Kidney (tissue), 22 donors: ENCODE measurements at places on chromosomes 16 and 17.

DNA sequence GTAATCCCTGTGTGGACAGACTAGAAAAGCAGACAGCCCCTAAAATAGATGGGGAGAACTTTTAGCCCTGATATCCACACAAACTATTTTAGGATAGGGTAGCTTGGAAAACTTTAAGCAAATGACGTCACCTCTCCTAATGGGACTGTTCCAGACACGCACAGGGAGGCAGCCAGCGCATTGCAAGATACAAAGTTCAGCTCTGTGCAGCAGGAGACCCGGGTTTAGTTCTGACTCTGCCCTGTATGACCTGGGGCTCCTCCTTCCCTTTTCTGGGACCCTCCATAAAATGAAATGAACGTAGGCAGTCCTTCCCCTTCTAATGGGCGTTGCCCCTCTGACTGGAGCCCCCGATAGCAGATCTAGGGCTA, 6.3 kb downstream of the ZNF689 start:
- no peak for DNase-seq

DNA sequence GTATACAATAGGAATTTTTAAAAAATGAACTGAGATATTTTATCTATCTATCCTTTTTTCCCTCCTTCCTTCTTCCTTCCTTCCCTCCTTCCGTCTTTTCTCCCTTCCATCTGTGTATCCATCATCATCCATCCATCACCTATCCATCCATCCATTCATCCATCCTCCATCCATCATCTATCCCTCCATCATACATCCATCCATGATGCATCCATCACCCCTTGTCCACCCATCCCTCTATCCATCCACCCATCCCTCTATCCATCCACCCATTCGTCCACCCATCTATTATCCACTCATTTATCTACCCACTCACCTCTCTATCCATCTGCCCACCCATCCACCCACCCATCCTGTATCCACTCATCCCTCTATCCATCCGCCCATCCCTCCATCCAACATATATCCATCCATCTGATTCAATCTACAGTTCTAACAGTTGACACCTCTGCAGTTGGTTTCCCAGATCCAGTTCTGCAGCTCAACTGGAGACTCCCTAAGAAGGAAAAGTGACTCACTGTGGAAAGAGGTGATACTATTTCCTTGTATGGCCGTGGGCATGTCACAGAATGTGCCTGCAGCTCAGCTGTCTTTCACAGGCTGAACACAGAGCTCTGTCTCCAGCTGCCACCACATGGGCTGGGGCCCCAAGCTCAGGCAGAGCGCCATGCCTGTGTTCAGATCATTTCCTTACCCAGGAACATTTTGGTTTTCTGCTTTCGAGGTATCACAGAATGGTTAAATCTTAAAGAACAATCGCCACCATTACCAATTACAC, 130.8 kb downstream of the XYLT1 start:
- no peak for DNase-seq

- DNase-seq, result no peak
Observed at GRCh38 chr16:17312094-17312710, 158.6 kb downstream of the XYLT1 start.

- DNase-seq, result no peak
Observed at GRCh38 chr16:3771513-3771912, 54.2 kb upstream of the TRAP1 start.

GRCh38 chr16:57590654-57591085, 37.8 kb upstream of the ADGRG1 start:
- DNase-seq, result no peak

GRCh38 chr16:55645986-55646385, 9.8 kb upstream of the SLC6A2 start:
- no peak for DNase-seq

DNA sequence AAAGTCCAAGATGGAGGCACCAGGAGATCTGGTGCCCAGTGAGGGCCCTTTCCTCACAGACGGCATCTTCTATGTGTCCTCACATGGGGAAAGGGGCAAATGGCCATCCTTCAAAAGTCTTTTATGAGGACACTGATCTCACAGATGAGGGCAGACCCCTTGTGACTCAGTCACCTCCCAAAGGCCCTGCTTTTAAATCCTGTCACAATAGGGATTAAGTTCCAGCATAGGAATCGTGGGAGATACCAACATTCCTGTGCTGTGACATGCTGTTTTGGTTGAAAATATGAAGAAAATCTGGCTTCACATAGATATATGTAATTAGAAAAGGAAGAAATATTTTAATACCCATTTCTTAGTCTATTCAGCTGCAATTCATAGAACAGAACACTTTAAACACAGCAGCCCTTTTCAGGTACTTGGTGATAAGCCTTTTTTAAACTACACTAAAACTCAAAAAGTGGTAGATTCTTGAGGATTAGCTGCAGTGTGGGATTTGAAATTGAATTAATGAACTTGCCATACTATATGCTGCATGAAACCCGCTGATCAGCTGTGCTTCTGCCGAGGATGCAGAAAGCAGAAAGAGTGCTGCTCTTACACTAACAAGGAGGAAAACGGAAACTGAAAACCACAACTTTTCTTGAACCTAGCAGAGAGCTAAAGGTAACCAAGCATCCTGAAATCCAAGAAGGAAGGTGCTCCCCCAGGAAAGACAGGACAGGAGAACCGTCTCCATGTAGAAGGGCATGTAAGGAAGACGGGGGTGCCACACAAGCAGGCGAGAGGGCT, 32.7 kb downstream of the VPS53 start:
- no peak for DNase-seq

GRCh38 chr16:77767211-77767610, 21.2 kb upstream of the VAT1L start:
- no peak for DNase-seq

- DNase-seq, result no peak
Observed at GRCh38 chr16:82735186-82735585, 108.4 kb downstream of the CDH13 start.

DNA sequence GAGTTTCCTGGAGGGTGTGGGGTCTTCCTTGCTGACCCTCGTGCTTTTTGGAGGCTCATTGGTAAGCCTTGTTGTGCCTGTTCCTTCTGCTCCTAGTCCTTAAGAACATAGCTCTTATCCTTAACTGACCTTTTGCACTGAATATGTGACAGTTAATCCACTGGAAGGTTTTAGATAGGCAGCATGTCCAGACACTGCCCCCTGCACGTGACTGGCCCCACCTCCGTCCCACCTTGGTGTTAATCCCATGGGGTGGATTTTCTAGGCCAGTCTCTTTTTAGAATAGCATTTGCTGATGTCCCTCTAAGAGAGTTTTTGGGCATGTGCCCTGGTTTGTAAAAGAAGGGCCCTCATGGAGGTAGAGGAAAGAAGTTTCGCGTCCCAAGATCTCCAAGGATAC, 58.3 kb downstream of the RBFOX1 start:
- DNase-seq, result no peak

DNA sequence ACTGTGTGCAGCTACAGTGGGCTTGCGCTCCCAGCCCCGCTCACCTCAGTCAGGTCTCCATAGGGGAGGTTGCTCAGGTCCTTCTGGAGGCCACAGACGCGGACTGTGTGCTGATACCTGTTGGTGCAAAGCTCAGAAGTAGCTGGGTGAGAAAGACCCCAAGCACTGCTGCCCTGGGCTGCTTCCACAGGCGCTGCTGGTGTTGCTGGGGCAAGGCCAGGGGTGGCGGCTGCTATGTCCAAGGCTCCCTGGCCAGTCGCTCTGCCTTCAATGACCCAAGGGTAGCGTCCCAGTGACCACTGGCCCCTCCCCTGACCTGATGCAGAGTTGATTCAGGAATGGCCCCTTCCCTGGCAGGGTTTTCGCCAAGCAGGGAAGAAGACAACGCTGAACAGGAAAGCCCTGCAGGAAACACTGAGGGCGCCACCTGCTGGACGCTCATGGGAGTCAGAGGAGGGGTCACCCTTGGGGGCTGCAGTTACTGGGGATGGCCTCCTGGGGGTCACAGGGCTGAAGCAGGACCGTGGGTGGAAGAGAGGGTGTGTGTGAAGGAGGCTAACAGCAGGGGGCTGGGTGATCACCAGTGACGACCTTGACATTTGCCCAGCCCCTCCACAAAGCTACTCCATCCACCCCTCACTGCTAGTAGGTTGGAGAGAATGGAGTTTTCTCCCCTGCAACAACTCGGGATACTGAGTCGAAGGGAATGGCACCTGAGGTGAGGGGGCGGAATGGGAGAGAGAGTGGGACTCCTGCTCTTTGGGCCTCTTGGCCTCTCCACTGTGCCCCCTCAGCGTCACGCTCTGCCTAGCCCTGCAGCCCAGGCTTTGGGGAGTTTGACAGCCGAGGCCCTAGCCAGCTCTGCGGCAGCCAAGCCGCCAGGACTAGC, 38.3 kb downstream of the ABCC12 start:
- peak; percentile 67 for DNase-seq

- DNase-seq, result no peak
Observed at GRCh38 chr16:70254965-70255286, 3.2 kb upstream of the EXOSC6 start.

DNA sequence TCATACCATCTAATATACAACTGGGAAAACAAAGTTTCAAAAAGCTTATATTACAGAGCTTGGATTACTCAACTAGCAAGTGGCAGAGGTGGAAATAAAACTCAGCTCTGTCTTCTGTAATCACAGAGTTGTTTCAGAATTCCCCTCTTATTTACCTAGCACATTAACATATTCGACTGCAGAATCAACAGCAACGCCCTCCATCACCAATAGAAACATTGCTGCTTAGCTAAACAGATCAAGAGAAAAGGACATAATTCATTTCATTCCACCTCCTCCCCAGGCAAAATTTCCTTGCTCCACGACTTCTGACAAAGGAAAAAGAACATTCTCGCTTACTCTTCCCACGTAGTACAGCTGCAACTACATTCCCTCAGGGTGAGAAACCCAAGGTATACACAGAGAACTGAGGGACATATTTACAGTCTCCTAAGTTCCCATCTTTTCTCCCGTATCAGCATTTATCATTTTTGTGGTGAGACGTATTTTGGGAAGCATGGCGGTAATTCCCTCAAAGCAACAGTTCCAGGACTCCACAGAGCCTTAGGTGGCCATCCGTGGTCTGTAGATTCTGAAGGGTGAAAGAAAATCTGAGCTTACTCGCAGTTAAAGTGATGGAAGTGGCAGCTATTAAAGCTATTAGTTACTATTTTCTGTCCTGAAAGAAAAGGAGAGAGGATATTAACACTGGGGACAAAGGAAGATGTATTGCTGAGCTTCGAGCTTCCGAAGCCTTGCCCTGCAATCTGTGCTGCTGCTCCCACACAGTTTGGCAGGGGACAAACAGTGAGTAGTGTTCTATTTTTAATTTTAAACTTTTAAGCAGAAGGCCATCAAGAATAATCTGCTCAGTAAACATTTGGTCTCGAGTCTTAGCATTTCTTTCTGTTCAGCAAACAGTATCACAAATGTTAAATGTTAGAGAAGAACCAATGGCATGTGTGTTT, 1296.2 kb downstream of the CDH8 start:
- peak; percentile 55 for DNase-seq

DNA sequence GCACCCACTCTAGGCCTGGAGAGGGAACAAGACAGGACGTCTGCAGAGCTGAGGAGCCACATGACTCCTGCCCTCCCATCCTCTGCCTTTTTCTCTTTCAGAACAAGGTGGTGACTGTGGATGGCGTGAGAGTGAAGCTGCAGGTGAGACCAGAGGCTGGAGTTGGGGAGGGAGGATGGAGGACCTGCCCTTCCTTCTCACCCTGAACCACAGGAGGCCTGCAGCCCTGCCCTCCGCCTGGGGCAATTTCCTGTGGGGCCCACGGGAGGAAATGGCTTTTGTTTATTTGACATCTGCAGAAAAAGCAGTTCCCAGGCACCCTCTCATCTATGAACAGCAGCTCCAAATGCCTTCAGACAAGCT, 5.1 kb downstream of the RAB37 start:
- DNase-seq, result no peak

DNA sequence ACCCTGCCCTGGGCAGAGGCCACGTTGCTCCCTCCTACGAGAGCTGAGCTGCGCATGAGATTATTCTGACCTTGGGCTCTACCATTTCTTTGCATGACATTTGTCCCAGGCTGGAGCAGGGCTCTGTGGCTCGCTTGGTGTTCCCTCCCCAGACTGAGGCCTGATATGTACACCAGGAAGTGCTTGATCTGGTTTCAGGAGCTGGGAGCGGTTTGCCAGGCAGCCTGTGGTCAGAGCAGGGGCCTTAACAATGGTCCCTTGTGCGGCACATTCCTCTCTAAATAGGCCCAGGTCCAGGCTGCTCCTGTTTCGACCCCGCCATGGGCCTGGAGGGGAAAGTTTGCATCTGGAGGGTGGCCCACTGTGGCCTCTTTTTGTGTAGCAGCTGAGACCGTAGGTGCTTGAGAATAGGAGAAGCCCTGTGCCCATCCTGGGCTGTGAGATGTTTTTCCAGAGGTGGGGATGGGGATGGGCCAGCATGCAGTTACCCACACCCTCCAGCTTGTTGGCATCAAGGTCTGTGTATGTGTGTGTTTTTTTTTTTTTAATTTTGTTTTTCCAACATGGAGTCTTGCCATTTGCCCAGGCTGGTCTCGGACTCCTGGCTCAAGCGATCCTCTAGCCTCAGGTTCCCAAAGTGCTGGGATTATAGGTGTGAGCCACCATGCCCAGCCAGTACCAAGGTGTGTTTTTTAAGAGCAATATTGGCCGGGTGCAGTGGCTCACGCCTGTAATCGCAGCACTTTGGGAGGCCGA, 253.9 kb downstream of the SEC14L1 start:
- DNase-seq, result peak; percentile 45

GRCh38 chr16:77197747-77198146, 1.5 kb upstream of the SYCE1L start:
- no peak for DNase-seq

DNA sequence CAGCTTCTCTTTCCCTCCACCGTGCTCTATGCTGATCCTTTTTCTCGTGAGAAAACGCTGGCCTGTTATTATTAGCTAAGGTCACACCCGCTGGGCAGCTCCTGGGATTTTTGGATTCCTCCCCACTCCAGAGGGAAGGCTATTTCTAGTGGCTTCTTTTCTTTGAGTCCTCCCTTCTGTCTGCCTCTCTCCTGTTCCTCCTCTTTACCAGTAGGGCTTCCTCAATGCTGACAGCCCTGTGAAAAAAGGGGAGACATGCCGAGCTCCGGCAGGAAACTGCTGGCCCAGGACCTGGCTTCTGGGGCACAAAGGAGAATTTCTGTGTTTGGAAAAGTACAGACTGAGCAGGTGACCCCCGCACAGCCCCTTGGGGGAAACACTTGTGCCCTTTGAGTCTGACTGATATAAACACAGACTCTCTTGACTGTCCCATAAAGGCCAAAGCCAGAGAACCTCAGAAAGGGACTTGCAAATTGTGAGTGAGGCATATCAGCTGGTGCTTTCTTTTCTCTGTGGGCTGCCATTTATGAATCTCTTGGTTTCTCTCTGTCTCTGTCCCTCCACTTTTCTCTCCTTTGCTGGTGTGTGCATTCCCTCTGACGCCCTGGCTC, 14.0 kb upstream of the RNF135 start:
- DNase-seq, result peak; percentile 50
